ENCODE measurements at places on chromosomes 7 and 10.

- DNase-seq = no peak
Observed at GRCh38 chr10:32964270-32964669, 6.2 kb upstream of the ITGB1 start.

GRCh38 chr7:137001041-137001440 lies 132.6 kb downstream of the CHRM2 start:
- no peak for DNase-seq

GRCh38 chr7:12607134-12607533 lies 36.6 kb downstream of the SCIN start:
- no peak for DNase-seq

DNA sequence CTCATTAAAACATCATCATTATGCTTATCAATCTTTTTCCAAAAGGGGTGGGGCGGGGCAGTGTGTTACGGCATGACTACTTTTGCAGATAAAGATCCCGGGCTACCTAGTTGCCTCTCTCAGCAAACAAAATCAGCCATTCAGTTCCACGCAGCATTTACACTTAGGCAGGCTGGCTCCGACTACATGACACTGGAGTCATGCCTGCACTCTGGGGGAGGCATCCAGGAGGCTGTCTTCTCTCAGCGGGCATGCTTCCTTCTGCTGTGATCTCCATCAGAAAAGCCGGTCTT lies 193.9 kb upstream of the TCF7L2 start:
- DNase-seq = no peak

DNA sequence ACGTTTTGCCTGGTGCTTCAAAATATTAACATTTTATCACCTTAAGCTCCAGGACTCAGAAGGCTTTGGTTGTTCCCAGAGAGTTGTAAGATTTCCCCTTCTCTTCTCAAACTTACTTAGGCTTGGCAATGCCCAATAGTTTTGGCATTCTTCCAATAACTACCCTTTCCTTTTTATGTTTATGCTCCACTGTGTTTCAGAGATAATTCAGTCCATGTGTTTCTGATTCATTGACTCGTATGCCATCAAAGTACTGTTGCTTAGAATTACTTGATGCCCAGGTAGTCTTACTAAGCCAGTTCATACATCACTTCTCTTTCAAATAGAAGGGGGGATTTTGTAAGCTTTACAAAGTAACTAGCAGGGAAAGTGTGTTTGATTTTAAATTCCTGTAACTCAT lies 66.6 kb downstream of the AGMO start:
- DNase-seq = no peak
